ENCODE measurements at places on chromosomes 5 and 9.

GRCh38 chr5:142969624-142970439 lies 199.7 kb downstream of the ARHGAP26 start:
- no peak for DNase-seq

DNA sequence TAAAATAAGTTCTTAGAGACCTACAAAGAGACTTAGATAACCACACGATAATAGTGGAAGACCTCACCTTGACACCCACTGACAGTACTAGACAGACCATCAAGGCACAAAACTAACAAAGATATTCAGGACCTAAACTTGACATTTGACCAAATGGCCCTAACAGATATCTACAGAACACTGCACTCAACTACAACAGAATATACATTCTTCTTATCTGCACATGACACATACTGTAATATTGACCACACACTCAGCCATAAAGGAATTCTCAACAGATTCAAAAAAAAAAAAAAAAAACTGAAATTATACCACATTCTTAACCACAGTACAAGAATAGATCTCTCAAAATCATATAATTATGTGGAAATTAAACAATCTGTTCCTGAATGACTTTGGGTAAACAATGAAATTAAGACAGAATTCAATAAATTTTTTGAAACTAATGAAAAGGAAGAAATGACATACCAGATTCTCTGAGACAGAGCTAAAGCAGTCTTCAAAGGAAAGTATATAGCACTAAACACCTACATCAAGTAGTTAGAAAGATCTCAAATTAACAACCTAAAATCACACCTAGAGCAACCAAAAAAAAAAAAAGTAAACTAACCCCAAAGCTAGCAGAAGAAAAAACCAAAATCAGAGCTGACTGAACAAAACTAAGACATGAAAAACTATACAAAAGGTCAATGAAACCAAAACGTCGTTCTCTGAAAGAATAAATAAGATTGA lies 362.3 kb upstream of the POU5F2 start:
- DNase-seq = no peak

- DNase-seq = no peak
These were observed 4.0 kb upstream of the CCL28 start for GRCh38 chr5:43415935-43416802.

- no peak for DNase-seq
These were observed 141.2 kb downstream of the PRDM9 start for GRCh38 chr5:23648656-23649055.

DNA sequence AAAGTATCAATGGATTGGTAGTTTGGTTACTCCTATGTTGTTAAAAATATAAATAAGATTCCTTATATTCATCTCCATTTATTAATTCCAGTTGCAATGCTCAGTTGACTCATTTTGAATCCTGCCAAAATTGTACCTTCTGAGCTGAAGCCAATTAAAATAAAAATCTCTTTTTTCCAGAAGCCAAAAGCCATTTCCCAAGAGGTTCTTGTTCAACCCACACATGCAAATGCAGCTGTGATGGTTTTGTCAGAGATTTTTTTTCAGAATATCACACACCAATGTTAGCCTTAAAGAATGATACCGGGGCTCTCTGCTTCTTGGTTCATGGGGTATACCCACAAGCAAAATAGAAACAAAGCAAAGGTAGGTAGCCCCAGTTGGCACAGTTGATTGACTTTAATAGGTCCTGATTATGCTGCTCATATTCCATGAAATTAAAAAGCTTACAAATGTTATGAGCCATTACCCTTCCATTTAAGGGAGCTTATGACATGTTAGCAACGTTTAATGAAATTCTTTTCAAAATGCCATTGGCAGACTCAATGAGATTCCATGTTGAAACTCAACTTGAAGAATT lies 208.0 kb downstream of the SGCD start:
- DNase-seq = no peak

- DNase-seq = no peak
These were observed 61.6 kb downstream of the KCTD16 start for GRCh38 chr5:144232285-144232684.

DNA sequence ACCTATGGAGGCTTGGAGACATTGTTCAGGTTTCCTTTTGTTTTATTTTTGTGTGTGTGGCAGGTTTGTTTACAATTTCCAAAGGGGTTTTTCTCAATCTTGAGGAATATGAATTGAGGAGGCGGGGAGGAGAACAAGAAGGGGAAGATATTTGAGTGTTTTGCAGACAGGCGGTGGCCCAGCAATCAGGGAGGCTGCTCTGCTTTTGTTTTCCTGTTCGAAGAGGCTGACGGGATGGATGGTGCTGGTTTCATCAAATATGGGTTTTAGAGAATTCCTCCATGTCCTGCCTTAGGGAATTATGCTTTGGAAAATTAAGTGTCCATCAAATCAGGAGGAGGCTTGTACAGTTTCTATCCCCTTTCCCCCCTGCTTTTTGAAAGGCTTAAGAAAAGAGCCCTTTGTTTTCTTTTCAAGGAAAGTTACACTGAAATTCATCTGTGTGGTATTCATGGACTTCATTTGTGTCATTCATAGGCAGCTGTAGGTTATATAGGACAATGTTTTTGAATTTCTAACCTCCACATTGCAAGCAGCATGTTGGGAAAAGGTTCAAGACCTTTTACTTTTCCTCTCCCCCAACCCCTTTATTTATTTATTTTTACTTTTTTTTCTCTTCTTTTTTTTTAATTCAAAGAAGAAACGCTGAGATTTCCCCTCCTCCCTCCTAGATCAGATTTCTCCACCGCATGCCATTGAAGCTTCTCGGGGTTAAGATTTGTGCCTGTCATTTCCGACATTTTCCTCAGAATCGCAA lies 107.4 kb downstream of the ZNF462 start:
- no peak for DNase-seq

DNA sequence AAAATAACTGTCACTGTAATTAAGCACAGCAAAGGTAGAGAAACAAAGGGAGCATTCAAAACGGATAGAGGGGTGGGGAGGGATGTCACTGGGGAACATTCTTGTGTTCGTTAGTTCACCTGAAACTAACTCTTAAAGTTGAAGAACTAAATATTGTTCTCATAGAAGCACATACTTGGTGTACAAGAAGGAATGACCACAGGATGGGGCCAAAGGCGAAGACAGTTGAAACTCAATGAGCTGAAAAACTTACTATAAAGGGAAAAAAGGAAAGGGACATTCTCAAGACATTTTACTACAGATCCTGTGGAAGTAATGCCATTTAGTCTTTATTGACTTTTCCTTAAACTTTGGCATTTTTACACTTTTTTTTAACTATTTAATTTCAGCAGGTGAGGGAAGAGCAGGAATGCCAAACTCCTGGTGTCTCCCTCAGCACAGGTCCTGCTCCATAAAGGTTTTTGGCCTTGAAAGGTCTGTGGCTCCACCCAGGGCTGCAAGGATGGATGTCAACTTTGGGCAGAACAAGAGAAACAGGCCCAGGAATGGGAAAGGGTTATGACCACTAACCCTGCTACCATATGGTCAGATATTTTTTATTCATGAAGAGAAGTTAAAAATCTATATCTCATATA lies 197.6 kb upstream of the RASA1 start:
- DNase-seq = no peak

GRCh38 chr9:95078939-95079338 lies 238.6 kb downstream of the FANCC start:
- DNase-seq = no peak

DNA sequence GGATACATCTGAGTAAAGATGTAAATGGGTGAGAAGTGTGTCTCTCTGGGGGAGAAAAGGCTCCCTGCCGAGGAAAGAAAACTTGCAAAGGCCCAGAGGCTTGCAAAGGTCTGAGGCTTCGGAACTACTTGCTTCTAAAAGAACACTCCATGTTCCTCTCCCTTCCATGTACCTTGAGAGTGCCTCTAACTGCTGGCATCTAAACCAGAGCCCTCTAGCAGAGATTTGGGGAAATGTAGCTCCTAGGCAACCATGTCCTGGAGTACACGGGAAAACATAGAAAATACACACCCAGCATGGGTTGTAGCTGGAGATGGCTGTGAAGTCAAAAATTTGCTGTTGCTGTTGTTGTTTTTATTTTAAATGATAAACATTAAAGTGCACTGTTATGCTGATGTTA lies 151.6 kb downstream of the SYK start:
- DNase-seq = no peak

DNA sequence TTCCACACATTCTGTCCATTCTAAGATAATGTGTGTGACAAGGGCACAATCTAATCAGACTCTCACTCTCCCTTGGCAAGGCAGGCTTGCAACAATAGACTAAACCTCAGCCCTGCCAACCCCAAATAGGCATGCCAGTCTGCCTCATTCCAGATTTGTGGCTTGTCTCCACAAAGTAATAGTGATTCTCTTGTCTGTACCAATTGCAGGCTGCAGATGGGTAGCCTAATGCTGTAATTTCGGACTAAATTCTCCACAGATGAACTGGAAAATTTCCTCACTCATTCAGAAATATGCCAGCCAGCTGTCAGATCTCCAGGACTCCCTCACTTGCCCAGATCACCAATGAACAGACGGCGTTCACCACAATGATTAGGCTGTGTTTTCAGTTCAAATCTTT lies 413.6 kb downstream of the ELAVL2 start:
- DNase-seq = no peak

- no peak for DNase-seq
These were observed 191.2 kb downstream of the ZNF462 start for GRCh38 chr9:107054146-107054545.

DNA sequence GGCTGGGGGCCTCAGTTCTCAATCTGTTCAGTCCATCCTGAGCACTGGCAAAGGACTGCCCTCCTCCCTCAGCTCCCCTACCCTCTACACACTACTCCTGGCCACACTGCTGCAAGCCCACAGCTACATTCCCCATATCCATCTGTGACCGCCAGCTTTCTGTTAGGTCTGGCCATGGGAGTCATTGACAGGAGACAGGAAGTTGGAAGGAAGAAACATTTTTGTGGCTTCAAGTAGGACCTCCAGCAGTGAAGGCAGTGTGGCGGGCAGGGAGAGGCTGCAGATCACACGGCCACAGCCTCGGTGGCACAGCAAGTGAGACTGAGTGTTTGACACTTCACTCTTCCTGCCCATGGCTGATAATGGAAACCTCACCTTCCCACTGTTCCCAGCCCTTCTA lies 55.9 kb downstream of the SECISBP2 start:
- DNase-seq = no peak

DNA sequence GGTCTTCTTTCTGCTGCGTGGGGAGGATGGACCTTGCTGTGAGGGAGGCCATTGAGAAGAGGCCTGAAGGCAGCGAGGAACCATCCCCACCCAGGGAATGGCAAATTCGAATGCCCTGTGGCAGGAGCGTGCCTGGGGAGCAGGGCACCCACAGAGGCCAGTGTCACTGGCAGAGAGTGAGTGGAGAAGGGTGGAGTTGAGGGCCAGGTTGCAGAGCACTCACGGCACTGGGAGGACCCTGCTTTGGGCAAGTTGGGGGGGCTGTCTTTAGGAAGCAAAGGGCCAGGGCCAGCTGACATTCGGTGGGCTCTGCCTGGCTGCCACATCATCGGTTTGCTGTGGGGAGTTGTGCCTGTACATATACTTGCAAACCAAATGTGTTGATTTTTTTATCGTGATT lies 47.2 kb downstream of the SYK start:
- no peak for DNase-seq

DNA sequence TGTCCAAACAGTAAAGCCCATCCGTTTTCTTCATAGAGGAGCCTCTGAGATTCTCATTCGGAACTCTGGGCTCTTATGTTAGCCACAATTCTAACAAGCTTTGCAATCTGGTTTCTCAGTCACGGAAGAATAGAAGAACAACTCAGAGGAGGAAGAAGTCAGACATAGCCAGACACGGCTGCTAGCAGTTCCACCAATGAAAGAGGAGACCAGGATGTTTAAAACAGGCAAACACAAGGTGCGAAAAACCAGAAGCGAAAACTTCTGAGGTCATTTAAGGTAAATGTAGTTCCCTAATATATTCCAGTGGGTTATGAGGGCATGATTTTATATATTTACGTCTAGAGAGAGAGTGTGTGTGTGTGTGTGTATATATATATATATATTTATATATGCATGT lies 34.1 kb upstream of the GDNF start:
- DNase-seq = no peak

DNA sequence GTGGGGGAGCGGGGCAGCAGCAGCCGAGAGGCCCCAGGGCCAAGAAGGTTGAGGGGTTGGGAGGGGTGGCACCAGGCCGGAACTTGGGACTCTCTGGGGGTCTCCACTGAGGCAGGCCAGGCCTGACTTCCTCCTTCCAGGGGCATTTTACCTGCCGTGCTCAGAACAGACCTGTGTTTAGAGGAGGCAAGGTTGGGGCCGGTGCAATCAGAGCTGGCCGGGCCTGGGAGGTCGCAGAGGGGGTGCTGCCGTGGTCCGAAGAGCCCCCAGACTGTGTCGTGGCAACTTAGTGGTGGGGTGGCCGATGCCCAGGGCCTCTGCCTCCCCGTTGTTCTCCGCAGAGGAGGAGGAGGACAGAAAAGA lies 21.8 kb downstream of the GLT6D1 start:
- no peak for DNase-seq

DNA sequence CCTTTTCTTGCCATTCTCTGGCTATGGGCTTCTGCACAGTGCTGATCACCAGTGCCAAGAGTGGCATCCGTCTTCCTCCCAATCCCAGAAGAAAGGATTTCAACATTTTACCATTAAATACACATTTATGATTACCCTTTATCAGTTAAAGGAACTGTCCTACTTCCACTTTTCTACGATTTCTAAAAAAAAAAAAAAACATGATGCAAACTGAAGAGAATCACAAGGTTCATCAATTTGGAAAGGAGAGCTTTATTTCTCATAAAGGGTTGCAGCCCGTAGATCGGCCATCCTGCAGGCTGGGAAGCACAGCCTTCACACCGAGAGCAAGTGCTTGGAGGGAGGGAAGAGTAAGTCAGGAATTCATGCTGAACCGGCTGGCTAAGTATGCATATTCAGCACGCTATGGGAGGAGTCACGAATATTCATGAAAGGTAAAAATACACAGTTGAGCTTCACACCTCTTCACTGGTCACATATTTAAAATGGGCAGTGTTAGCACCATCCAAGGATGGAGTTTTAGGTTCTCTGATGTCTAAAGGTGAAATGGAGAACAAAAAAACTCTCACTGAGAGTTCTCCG lies 52.5 kb upstream of the SEMA4D start:
- DNase-seq = no peak

DNA sequence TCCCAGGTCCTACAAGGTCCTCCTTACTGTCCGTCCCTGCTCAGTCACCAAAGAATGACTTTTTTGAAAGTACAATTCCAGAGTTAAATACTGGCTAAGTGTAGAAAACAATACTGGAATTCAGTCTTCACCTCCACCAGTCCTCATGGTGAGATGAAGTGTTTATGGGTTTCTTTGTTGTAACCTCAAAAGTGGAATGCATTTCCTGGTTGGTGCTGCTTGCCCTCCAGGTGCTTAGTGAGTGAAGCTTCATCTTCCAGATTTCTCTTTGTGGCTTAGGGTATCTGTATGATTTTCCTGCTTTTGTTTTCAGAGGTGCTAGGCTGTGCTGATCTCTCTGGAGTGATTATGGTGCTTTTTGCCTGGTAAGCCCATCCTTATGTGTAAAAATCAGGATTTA lies 49.4 kb upstream of the DHFR start:
- DNase-seq = no peak

DNA sequence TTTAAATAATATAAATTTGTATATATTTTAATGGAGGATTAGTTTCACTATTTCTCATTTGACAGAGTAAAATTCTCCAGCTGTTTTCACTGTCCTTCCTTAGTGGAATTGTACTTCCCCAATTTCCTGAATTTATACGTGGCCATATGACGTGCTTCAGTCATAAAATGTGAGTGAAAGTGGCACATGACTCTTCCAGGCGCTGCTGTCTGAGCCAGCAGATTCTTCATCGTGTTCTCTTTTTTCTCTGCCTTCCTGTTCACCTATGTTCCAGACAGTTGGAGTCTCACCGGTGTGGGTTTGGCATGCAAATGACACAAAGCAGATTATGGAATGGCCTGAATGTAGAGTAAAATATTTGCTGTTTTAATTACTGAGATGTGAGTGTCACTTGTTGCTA lies 684.1 kb downstream of the SEMA5A start:
- no peak for DNase-seq

Data from NCI-H187 treated with DMSO at 0.1 percent for 48 hours (cell line).